ENCODE measurements at places on chromosomes 16 and 17. TPM values are rescaled to one million over a fixed set of nuclear protein-coding genes. Genes with fewer than 3 reads are reported as not detected.

EFCAB3 gene
- polyA plus RNA-seq, result 0.51 TPM

KIF18B gene
- polyA plus RNA-seq, result 12.8 TPM

NF1 gene
- polyA plus RNA-seq, result 44.1 TPM

KRT23 gene
- 0.21 TPM for polyA plus RNA-seq

SULT1A1 gene
- 38.3 TPM for polyA plus RNA-seq

FA2H gene
- 4.4 TPM for polyA plus RNA-seq

TMEM238L gene
- polyA plus RNA-seq, result 0.15 TPM

FAM20A gene
- polyA plus RNA-seq, result 6.0 TPM

CD300H gene
- 0.30 TPM for polyA plus RNA-seq

PTX4 gene
- polyA plus RNA-seq, result 0.18 TPM

EME1 gene
- 12.1 TPM for polyA plus RNA-seq

PKMYT1 gene
- polyA plus RNA-seq, result 15.1 TPM

SSTR5 gene
- not detected for polyA plus RNA-seq

ALDH3A1 gene
- 0.67 TPM for polyA plus RNA-seq

ACE gene
- polyA plus RNA-seq, result 39.7 TPM

Measured in right lung (tissue), 10 donors.